ENCODE measurements at places on chromosomes 3 and 15. TPM values are rescaled to one million over a fixed set of nuclear protein-coding genes. Genes with fewer than 3 reads are reported as not detected.

GOLGA6D gene
- not detected for total RNA-seq

GRCh38 chr3:127961963-127962362 lies 46.9 kb downstream of the KBTBD12 start:
- H3K27ac ChIP-seq: no peak overlapping the region
- no peaks in the 10 kb centered on the region for H3K4me1 ChIP-seq
- H3K36me3 ChIP-seq: no peaks in the 10 kb centered on the region

GRCh38 chr3:53570709-53571108 lies 76.3 kb downstream of the CACNA1D start:
- H3K4me3 ChIP-seq: no peak overlapping the region
- no peak overlapping the region for H3K27ac ChIP-seq
- no peaks in the 10 kb centered on the region for H3K4me1 ChIP-seq

AGBL1 gene
- total RNA-seq: 6.5 TPM

DNA sequence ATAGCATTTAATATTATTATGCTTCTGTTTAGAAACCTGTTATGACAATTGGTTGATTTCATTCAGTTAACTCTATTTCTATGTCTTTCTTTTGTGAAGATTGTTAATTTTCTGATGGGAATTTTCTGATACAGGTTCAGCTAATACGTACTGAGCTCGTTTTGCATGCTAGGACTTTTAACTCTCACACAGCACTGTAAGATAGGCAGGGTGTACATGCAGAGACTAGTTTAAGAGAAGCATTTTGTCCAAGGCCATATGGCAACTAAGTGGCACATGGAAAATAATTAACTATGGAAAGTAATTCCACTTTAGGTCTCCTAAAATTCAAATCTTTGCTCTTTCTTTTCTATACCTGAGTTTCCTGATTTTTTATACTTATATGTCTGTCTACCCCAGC lies 81.9 kb downstream of the IL1RAP start:
- no peak overlapping the region for H3K27ac ChIP-seq
- no peaks in the 10 kb centered on the region for H3K36me3 ChIP-seq
- peaks cover 14% of the 10 kb centered on the region for H3K4me1 ChIP-seq
- no peak overlapping the region for H3K4me3 ChIP-seq

LRRK1 gene
- 22.6 TPM for total RNA-seq

DNA sequence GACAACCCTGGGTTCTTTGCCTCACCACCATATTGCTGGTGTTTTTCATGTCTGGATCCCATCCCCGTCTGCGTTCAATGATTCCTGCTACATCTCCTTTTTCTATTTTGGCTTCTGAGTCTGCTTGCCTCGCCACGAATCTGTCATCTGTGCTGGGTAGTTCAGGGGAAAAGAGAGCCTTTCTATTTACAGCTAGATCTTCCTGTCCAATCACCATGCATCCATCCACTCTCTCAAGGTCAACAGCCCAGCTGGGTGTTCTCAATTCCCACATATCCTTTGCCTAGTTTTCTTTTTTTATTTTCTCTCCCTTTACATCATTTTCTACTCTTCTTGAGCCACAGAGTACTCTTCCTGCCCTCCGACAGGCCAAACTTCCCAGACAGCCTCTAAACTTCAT lies 104.8 kb upstream of the RAD18 start:
- no peaks in the 10 kb centered on the region for H3K27me3 ChIP-seq
- no peak overlapping the region for H3K4me3 ChIP-seq
- peaks cover 3% of the 10 kb centered on the region for H3K4me1 ChIP-seq
- no peak overlapping the region for H3K27ac ChIP-seq
- H3K36me3 ChIP-seq: no peaks in the 10 kb centered on the region

DNA sequence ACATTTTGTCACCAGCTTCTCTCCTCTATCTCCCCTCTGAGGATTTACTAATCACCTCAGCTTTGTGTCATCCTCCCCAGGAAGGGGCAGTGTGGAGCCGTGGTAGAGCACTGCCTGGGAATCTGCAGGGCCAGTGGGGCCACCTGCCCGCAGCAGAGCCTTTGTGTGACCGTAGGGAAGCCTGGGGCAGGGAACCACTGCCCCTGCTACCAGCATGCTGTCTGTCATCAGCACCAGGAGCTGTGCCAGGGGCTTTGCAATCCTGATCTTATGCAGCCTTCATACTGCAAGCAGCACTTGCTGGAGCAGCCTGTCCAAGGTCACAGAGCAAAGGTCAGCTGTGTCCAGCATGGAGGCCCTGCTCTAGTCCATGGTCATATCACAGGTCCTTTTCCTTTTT lies 170.2 kb upstream of the IL12A start:
- H3K4me3 ChIP-seq: no peak overlapping the region
- H3K36me3 ChIP-seq: no peaks in the 10 kb centered on the region
- no peak overlapping the region for H3K27ac ChIP-seq
- no peaks in the 10 kb centered on the region for H3K27me3 ChIP-seq
- H3K4me1 ChIP-seq: no peaks in the 10 kb centered on the region
- no peak for DNase-seq

POC1A gene
- total RNA-seq: 2.5 TPM

VEPH1 gene
- total RNA-seq: 139 TPM

BLM gene
- 1.5 TPM for total RNA-seq

MITF gene
- 29.5 TPM for total RNA-seq

DNA sequence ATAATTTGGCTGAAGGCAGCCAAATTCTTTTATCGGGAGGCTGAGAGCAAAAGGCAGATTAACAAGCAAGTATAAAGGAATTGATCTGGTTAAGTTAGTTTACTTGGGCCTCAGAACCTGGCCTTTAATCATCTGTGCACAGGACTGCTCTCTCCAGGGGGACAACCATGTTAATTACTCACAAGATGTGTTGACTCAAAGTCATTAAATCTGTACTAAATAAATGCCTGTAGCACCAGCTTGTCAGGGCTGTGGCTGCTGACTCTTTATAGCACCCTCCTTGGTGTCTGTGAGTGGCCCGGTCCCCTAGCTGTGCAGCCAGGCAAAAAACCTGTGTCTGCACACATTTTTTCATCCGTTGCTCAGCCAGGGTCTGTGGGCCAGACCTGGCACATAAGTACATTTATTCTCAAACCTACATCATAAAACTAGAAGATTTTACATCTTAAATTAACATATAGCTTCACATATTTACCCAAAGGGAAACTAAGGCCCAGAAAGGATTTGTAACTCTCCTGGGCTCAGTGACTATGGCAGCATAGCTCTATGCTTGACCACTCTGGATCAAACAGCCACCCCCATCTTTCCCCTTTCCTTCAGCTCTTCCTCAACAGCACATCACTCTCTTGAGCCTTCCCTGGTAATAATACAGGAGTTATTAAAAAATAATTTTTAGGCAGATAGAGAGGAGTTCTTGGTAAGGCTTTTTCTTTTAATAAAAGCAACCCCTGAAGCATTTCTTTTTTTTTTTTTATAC lies 51.4 kb downstream of the NCEH1 start:
- no peaks in the 10 kb centered on the region for H3K27me3 ChIP-seq
- no peak overlapping the region for H3K4me3 ChIP-seq
- no peaks in the 10 kb centered on the region for H3K36me3 ChIP-seq

TGM4 gene
- not detected for total RNA-seq
